ENCODE measurements at places on chromosomes 12 and 14.

GRCh38 chr12:123760267-123760938 is 1.7 kb upstream of the DNAH10 start:
- no peak for DNase-seq

DNA sequence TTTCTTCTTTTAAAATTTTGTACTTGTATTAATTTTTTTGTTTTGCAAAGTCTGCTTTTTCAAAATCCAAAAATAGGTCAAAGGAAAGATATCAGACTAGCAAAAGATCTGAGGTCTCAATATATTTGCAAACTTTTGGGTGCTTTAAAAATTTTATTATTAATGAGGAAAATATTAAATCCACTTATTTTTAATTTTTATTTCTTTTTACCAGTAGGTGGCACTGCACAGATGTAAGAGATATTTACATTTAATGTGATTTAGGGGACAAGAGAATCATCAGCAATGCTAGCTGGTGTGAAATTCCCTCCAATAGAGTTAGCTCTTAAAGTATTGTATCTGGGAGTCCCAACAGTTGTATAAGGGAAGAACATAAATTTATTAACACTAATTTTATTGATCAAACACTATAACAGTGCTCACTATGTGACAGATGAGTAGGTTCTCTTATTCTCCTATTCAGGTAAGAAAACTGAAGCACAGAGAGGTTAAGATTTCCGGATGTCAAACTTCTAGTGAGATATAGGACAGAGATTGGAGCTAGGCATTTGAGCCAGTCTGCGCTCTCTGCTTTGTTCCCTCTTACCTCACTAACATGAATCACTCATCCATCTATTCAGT is 30.5 kb downstream of the ALX1 start:
- peak; percentile 11 for DNase-seq

DNA sequence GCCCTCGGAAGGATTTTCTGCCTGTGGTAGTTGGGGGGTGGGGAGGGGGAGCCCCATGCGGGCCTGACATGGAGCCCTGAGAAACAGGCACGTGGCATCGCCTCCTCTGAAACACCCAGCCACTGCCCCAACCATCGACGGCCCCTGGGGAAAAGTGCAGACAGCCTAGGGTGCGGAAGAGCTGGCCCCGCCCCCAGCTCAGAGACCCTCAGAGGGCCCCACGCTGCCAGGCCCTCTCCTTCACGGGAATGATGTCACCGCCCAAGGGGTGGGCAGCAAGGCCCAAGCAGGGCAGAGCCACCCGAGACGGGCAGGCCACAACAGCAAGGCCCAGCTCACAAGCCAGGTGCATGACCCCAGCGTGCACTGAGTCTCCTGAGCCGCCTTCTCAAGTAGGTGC is 26.2 kb downstream of the BEGAIN start:
- no peak for DNase-seq

DNA sequence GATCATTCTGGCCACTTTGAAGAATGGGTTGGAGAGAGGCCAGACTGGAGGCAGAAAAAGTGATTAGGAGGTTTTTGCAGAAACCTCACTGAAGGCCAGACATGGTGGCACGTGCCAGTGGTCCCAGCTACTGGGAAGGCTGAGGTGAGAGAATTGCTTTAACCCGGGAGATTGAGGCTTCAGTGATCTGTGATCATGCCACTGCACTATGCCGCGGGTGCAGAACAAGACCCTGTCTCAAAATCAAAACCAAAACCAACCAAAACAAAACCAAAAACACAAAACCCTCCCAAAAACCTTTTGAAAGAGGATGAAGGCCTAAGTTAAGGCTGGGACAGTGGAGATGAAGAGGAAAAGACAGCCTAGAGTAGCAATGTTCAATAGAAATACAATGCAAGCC is 15.2 kb upstream of the CFAP54 start:
- DNase-seq, result no peak

GRCh38 chr12:2833810-2834209 is 1.0 kb downstream of the NRIP2 start:
- no peak for DNase-seq

- DNase-seq, result no peak
Measured at GRCh38 chr12:127270193-127270592, 996.8 kb upstream of the TMEM132C start.

- no peak for DNase-seq
Measured at GRCh38 chr14:22980672-22981089, 1.7 kb downstream of the AJUBA start.

- no peak for DNase-seq
Measured at GRCh38 chr12:113812411-113813228, 153.5 kb downstream of the RBM19 start.

GRCh38 chr12:52517888-52518287 is 2.3 kb downstream of the KRT5 start:
- DNase-seq, result no peak

- no peak for DNase-seq
Measured at GRCh38 chr14:34398024-34398423, 64.0 kb downstream of the SPTSSA start.

- DNase-seq, result no peak
Measured at GRCh38 chr12:85558684-85559083, 277.5 kb downstream of the RASSF9 start.

GRCh38 chr12:70982286-70982685 is 61.7 kb upstream of the PTPRR start:
- no peak for DNase-seq

- no peak for DNase-seq
Measured at GRCh38 chr12:1830401-1830845, 10.1 kb downstream of the LRTM2 start.

DNA sequence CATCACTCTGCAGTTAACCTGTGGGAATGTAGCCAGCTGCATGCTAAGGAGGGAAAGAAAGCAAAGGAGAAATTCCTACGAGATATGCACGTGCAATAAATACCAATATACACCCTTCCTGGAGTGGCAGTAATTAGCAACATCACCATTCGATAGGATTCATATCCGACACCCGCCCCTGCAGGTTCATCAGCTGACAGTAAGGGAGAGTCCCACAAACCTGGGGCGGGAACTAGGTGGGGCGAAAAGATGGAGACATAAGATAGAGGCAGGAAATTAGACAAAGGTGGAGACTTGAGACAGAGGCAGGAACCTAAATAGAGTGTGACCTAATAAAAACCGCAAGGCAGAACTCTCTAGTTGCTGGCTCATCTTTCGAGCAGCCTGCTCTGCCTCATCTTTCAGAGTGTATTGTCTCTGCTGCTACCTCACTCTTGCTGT is 51.6 kb downstream of the PLEKHG3 start:
- DNase-seq, result no peak

- peak; percentile 20 for DNase-seq
Measured at GRCh38 chr12:23949348-23950209, at the start of gene SOX5. SOX5 (minus strand) TSS chr12:23949670; CDS start chr12:23949601, 69 bp downstream.

GRCh38 chr12:107159384-107159900 is 66.1 kb upstream of the CRY1 start:
- no peak for DNase-seq

GRCh38 chr14:64303471-64303917 is 9.3 kb upstream of the ESR2 start:
- DNase-seq, result peak; percentile 42

- DNase-seq, result no peak
Measured at GRCh38 chr12:100752841-100753240, 41.7 kb upstream of the ANO4 start.

DNA sequence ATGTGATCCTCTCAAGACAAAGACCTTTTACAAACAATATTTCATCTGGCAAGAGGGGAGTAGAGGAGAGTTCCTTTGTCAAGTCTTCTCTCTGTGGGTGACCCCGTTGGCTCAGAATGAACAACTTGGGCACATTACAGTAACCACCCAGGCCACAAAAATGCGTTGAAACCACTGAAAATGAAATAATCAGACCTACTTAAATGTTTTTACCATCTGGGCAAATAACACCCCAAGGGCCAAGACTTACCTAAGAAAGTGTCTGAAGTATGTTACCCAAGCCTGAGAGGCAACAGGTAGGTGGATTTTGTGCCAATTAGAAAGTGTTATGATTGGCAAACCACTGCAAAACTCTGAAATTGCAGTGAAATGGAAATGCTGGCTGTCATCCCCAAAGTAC is 1.3 kb downstream of the TC2N start:
- peak; percentile 60 for DNase-seq

GRCh38 chr12:72578327-72578726 is 306.2 kb downstream of the TRHDE start:
- DNase-seq, result no peak

DNA sequence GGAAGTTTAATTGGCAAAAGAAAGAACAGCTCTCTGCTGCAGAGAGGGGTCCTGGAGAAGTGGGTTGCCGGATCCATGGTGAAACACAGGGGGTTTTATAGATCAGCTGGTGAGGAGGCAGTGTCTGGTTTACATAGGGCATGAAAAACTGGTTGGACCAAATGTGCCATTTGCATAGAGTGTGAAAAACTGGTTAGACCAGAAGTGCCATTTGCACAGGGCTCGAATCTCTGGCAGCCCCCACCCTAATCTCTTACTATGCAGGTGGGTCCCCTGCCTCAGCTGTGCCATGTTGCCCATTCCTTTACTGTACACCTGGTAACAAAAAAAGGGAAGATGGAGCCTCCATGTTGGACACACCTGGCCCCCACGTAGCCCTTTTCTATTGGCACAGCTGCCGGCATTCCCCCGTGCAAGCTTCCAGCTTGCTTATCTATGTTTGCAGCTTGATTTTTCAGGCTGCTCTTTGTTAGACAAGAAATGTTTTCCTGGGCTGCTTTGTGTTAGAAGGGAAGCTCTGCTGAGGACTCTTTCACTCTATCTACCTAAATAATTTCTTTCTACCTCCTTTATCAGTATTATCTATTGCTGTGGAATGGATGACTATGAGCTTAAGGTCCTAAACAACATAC is 61.1 kb upstream of the TMEM132D start:
- no peak for DNase-seq

DNA sequence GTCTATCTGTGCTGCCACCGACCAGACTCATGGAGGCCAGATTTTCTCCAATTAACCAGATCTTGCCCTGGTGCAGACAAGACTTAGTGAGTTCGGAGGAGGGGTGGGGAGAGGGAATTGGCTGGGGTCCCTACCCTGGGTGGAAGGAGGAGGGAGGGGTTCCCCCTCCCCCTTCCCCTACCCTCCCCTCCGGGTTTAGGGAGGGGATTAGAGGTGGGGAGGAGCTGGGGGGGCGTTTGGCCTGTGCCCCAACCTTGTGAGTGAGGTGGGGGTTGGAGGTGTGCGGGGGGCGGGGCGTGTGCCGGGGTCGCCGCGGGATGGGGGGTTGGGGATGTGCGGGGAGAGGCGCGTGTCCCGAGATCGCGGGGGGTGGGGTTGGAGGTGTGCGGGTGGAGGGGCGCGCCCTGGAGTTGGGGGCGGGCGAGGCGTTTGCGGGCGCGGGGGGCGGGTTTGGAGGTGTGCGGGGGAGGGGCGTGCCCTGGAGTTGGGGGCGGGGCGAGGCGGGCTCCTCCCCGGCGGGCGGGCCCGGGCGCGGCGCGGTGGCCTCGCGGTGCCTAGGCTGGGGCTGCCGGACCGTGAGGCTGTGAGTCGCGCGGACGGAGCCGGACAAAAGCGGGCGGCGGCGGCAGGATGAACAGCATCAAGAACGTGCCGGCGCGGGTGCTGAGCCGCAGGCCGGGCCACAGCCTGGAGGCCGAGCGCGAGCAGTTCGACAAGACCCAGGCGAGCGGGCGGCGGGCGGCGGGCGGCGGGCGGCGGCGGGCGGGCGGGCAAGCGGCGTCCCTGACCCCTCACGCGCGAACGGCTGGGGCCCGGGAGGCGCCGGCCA is at the start of gene HIP1R:
HIP1R (plus strand) TSS at position 537 of the 829 bp plus-strand sequence; CDS start at position 631, 94 bp downstream.
- DNase-seq, result peak; percentile 38

DNA sequence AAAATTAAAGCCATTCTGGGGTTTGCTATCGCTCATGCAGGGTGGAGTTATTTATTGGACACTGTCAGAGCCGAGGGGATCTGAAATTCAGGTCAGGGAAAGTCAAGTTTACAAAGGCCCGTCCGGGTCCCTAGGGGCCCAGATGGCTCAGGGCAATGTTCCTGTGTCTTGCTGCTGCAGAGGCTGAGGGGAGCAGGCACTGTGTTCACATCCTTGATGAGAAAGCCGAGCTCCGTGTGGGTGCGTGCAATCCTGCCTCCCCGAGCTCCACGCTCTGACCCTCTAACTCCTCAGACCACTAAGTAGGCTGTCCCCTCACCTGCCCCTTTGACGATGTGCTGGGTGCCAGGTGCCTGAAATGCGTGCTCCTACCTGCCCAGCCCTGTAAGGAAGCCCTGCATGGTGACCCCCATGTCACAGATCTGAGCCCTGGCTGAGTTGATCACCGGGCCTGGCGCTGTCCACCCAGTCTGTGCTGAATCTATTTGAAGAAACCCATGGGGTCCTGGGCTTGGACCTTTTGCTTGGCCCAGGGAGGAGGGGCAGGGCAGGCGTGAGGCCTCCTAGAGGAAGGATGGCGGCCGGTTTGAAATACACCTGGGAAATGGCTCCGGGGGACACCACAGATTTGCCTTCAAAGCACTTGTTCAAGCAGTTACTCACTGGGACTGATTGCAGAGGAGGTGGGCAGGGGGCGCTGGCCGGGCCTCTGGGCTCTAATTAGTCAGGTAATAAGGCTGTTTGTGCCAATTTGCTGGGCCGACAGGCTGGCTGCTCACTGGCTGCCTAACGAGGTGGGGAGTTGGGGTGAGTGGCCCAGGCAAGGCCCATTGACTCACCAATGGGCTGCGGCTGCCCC is 204.3 kb downstream of the KIF26A start:
- no peak for DNase-seq

GRCh38 chr12:121964813-121965643 is 46.6 kb downstream of the CFAP251 start:
- DNase-seq, result no peak

GRCh38 chr12:122834104-122834920 is 945 bp upstream of the HIP1R start:
- DNase-seq, result no peak

DNA sequence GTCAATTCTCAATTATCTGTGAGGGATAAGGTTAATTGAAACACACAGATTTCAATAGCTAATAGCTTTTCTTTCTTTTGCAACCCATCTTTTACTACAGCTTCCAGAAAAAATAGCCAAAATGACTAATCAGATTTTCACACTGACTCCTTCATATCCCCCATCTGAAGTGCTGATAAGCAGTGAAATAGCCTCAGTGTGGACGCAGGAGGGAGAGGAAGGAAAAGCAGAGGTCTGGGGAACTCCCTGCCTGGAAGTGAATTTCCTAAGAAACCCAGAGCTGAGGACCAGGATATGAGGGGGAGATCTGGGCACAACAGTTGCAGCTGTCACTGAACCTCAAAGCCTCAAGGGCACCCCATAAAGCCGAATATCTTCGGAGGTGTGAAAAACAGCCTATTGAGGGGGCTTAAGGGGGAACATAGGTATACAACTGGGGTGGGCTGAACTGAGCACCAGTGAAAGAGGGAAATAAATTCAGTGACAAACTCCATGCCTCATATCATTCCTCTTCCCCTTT is 60.9 kb downstream of the EMP1 start:
- no peak for DNase-seq

GRCh38 chr12:115542656-115543055 is 734.8 kb downstream of the MED13L start:
- DNase-seq, result no peak

GRCh38 chr12:13425766-13426165 is 229.2 kb downstream of the EMP1 start:
- no peak for DNase-seq

- no peak for DNase-seq
Measured at GRCh38 chr14:69876848-69877306, 2.3 kb upstream of the SMOC1 start.

- DNase-seq, result no peak
Measured at GRCh38 chr12:46459861-46460545, 87.4 kb upstream of the SLC38A2 start.

GRCh38 chr14:51205486-51205885 is 34.6 kb upstream of the TMX1 start:
- DNase-seq, result no peak

Data from MM.1S (cell line).